ENCODE measurements at places on chromosomes 3 and 15.

- DNase-seq, result no peak
These were observed 70.9 kb downstream of the GMPS start for GRCh38 chr3:155941354-155941753.

GRCh38 chr3:42683875-42684598 is 1.3 kb upstream of the KLHL40 start:
- peak; percentile 61 for DNase-seq

DNA sequence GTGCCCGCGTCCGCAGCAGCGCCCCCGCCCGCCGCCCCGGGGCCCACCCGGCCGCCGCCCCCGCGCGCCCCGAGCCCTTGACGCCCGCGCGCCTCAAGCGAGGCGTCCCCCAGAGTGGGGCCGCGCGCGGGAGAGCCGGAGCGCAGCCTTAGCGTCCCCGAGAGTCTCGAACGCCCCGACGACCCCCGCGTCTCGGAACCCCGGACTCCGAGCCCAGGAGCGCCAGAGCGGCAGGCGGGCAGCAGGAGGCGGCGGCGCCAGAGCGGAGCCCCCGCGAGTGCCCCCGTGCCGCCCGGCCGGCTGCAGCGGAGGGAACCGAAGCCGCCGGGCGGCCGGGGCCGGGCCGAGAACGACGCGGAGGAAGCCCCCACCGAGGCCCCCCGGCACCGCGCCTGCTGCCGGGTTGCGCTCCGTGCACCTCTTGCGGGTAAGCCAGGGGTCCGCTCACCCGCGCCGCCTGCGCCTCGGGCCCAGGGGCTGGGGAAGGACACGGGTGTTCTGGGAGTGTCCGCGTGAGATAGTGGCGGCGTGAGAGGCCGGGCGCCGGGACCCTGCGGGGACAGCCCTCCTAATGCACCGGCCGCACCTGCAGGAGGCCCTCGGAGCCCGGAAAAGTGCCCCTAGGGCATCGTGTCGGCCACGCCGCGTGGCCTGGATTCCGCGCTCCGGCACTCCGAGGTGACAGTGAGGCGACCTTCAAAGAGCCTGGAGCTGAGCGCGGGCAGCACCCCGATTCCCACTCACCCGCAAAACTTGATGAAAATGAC is 52.0 kb upstream of the ULK4 start:
- peak; percentile 39 for DNase-seq

DNA sequence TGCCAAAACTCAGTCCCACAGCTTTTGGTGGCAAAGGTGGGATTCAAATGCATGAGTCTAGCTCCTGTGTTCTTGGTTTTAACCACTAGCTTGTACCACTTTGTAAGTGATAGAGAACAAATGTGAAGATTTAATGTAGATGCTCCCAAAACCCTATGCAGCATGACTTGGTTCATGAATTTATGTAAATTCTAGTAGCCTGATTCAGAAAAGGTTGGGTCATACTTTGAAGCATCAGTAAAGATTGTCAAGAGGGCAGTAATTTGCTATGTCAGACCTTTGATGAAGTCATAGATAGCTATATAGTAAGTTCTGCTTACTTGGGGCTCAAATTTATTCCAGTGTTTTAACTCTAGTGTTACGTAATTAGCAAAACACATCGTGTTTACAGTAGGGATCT is 75.6 kb downstream of the VPS8 start:
- DNase-seq, result no peak

GRCh38 chr3:195075199-195075940 is 195.6 kb downstream of the XXYLT1 start:
- no peak for DNase-seq

- DNase-seq, result no peak
These were observed 371.2 kb upstream of the ROBO2 start for GRCh38 chr3:76668653-76669052.

GRCh38 chr3:189975391-189975990 is 145.2 kb downstream of the P3H2 start:
- no peak for DNase-seq

DNA sequence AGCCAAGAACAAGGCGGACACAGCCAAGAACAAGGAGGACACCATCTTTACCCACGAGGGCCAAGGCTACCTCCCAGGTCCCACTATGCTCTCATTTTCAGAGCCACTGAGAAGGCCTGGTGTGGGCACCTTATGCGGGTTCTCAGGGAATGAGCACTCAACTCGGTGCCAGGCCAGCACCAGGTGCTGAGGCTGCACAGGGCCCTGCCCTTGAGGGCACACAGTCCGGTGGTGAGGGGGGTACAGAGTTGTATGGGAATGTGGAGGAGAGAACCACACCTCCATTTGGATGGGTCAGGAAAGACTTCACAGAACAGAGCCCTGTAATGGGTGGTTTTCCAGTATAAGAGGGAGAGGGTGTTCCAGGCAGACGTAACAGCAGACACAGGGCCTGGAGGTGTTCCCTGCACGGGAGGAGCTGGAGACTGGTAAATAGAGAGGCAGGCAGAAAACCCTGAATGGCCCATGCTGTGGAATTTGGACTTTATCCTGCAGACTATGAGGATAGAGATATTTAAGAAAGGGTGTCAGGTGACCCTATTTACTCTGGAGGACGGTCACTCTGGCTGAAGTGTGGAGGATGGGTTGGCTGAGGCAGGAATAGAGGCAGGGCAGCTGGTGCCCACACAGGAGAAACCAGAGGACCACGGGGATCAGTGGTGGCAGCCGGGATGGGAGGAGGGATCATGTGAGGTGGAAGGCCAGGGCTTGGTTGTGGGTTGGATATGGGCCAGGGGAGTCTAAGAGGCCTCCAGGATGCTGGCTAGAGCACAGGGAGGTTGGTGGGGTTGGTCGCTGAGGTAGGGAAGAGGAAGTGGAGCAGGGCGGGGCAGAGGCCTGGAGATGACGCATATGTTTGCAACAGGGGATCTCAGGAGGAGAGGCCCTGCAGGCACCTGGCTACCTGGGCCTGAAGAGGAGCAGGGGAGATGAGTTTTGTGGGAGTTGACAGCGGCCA is 34.6 kb downstream of the CRABP1 start:
- no peak for DNase-seq

DNA sequence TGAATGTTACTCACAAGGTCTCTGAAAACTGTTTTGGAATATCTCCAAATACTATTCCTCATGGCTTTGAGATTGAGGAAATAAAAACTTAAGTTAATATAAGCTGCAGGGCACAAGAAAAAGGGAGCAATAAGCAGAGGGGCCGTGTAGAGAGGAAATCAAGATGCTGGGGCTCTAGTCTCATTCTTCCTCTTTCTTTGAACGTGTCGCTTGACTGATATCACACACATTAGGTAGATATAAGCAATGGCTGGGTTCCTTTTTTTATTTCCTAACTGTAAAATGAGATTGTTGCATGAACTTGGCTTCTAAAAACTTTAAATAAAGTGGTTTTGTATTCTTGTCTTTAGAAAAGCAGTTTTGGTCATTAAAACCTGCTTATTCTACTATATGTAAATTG is 326.7 kb upstream of the ROPN1 start:
- no peak for DNase-seq

DNA sequence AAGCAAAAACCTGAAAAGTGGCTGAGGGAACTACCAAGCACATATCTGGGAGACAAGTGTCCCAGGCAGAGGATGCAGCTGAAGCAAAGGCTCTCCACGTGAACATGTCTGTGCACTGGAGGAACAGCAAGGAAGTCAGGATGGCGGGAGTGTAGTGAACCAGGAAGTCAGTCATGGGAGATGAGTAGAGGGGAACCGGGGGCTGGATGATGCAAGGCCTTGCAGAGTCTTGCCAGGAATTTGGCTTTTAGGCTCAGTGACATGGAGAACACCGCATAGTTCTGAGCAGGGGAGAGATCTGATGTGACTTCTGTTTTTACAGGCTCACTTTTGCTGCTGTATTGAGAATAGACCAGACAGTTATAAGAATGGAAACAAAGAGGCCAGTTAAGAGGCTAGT is 19.0 kb downstream of the C2CD4A start:
- DNase-seq, result no peak

- no peak for DNase-seq
These were observed 7.5 kb downstream of the ADPRH start for GRCh38 chr3:119586733-119587172.

GRCh38 chr15:80234883-80235282 is 17.1 kb downstream of the CTXND1 start:
- DNase-seq, result peak; percentile 36

- no peak for DNase-seq
These were observed 144.9 kb downstream of the FNDC3B start for GRCh38 chr3:172184106-172184822.

GRCh38 chr3:52786330-52787215 is 8.0 kb upstream of the ITIH3 start:
- DNase-seq, result no peak

DNA sequence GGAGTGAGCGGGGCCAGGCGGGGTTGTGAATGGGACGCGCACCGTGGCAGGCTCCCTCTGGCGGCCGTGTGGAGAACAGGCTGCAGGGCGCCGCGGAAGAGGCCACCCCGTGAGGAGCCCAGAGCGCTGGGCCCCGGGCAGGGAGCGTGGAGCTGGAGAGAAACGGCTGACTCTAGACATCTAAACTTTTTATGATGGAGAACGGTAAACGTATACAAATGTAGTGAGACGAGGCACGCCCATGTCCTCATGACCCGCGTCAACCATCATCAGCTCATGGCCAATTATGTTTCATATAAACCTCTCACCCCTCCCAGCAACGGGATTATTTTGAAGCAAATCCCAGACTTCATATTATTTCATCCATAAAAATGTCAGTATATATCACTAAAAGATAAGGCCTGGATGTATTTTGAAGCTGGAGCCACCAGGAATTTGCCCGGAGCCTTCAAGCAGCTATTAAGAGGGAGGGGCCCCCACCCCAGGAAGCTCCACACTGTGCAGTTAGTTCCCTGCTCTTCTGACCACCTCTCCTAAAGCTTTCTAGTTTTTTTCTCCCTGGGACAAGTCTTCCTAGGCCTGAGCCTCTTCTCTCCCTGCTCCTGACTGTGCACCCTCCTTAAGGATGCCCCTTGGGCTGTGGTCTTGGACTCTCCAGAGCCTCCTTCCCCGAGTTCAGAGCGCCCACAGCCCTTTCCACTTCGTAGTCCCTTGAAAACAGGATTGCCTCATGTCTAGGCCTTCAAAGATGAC is 149.5 kb downstream of the SMAD6 start:
- DNase-seq, result peak; percentile 92

GRCh38 chr15:50593761-50594160 is 47.3 kb upstream of the USP50 start:
- DNase-seq, result no peak

DNA sequence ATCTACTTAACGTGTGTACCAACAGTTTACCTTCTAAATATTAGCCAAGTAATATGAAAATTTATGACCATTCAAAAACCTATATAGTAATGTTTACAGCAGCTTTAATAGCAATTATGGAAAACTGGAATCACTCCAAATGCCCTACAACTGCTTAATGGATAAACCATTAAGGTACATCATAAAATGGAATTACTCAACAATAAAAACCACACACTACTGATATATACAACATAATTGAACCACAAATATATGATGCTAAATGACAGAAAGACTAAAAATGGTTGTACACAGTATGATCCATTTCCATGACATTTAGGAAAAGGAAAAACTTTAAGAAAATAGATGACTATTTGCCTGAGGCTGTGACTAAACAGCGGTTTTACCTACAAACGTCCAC is 467.1 kb upstream of the EPHA6 start:
- DNase-seq, result no peak

GRCh38 chr15:98155356-98155755 is 194.9 kb downstream of the ARRDC4 start:
- no peak for DNase-seq

- DNase-seq, result peak; percentile 11
These were observed 84.0 kb upstream of the OSBPL11 start for GRCh38 chr3:125679258-125679657.

GRCh38 chr3:160921020-160921635 is 165.1 kb downstream of the PPM1L start:
- DNase-seq, result peak; percentile 64

- no peak for DNase-seq
These were observed 59.2 kb downstream of the EPHB1 start for GRCh38 chr3:134854254-134854653.

- DNase-seq, result no peak
These were observed 284.5 kb upstream of the ROBO1 start for GRCh38 chr3:80052271-80052670.

DNA sequence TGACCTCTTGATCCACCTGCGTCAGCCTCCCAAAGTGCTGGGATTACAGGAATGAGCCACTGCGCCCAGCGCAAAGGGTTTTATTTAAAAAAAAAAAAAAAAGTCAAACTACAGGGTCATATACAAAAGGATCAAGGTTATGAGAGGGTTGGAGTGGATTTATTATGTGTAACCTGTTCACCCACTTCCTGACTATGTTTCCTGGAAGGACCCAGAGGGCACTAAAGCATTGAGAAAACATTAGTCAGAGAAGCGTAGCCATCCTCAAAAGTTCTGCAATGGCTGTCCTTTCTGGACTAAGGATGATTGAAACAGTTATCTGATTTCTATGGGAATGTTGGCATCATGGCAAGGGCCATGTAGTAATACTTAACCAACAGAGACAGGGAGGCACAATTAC is 7.3 kb upstream of the SCAPER start:
- no peak for DNase-seq

- DNase-seq, result no peak
These were observed 5.5 kb downstream of the BMF start for GRCh38 chr15:40102897-40103858.

DNA sequence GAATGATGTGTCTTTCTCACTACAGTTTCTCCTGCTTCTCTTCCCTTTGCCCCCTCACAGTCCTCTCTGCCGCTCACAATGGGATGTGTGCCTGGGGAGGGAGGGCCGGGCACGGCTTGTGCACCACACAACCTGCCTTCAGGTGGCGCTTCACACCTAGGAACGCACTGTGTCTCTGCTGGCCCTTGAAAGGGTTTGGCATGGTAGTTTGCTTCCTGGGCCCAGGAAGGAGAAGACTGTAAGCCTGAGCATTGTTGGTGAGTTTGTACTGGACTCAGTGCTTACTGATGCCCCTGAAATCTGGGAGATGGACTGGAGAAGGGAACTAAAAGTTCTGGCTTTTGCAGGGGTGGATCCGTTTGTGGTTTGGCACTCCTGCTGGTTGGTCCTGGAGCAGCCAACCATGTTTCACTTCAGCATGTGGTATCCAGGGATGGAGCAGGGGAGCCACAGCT is 9.2 kb downstream of the ALPK3 start:
- DNase-seq, result peak; percentile 73

DNA sequence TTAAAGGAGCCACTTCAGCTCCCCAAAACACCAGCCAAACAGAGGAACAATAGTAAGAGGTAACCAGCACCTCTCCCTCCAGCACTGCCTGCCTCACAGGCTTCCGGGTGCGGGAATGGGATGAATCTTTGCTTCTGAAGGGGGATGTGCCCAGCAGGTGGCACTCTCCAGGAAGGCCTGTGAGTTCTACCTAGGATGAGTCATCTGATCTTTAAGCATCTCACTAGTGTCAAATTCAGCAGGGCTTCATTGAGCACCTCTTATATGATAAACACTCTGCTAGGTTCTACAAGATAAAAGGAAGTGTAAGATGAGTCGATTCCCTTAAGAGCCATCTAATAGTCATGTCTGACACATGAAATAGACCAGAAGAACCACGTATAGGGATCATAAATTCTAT is 237.4 kb upstream of the UMPS start:
- DNase-seq, result peak; percentile 57

DNA sequence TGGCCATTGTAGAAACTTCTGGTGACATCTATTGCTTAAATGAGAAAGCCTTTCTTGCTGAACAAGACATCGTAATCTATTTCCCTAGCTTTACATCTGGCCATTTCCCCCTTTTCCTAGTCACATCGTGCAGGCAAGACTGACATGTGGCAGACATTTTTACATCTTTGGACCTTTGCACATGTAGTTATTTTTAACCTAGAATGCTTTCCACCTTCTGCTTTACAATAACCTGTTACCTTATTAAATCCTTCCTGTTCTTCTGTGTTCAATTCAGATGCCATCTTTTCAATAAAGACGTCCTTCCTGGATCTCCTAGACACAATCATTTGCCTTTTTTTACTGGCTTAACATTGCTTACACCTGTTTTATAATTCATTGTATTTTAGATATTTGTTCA is 343.3 kb downstream of the DIPK2A start:
- DNase-seq, result no peak
